T-cell (primary cell): ENCODE measurements at places on chromosomes 6 and 20. TPM values are rescaled to one million over a fixed set of nuclear protein-coding genes. Genes with fewer than 3 reads are reported as not detected.

GRCh38 chr20:34876406-34877282 is at the start of gene ACSS2:
TSS of gene ACSS2 (plus strand) at chr20:34876612. CDS start at chr20:34876646, 34 bp downstream.
- H3K36me3 ChIP-seq, result no peaks in the 10 kb centered on the region
- H3K27ac ChIP-seq, result peak within 1 kb of the TSS; percentile 25
- H3K27me3 ChIP-seq, result peaks cover 5% of the 10 kb centered on the region
- H3K4me1 ChIP-seq, result peaks cover 42% of the 10 kb centered on the region
- H3K4me3 ChIP-seq, result peak within 1 kb of the TSS; percentile 50

- no peak overlapping the region for H3K4me3 ChIP-seq
- no peak overlapping the region for H3K27ac ChIP-seq
- no peaks in the 10 kb centered on the region for H3K36me3 ChIP-seq
- no peak for DNase-seq
- H3K27me3 ChIP-seq, result peaks cover 24% of the 10 kb centered on the region
- H3K4me1 ChIP-seq, result no peaks in the 10 kb centered on the region
Observed at GRCh38 chr6:165774903-165775601, 112.0 kb upstream of the PDE10A start.

- H3K4me1 ChIP-seq, result no peaks in the 10 kb centered on the region
- no peak for DNase-seq
- H3K36me3 ChIP-seq, result no peaks in the 10 kb centered on the region
- no peak overlapping the region for H3K27ac ChIP-seq
- H3K4me3 ChIP-seq, result no peak overlapping the region
Observed at GRCh38 chr20:19977373-19977770, 39.8 kb upstream of the NAA20 start.

The DOP1A gene
- 24.2 TPM for total RNA-seq

The STXBP5 gene
- total RNA-seq, result 26.8 TPM

The CRIP3 gene
- total RNA-seq, result 4.1 TPM

The F13A1 gene
- total RNA-seq, result 4.8 TPM
